Kidney (tissue), 22 donors: ENCODE measurements at places on chromosomes 16 and 17. TPM values are rescaled to one million over a fixed set of nuclear protein-coding genes. Genes with fewer than 3 reads are reported as not detected.

DNA sequence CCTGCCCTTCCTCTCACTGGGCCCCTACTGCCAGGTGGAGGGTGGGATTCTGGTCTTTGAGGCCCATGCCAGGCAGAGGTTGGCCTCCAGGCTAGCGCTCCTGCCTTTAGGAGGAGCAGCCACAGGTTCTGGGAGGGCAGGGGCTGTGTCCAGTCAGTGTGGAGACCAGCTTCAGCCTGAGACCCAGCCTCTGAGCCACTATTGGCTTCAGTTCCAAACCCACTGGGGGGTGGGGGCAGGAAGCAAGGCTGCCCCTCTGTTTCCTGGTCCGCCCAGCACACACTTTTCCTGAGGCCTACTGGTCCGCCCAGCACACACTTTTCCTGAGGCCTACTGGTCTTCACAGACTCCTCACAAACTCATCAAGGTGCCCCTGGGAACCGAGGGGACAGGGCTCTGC, 16.4 kb downstream of the SLC5A10 start:
- peak; percentile 48 for DNase-seq

DEXI gene
- 46.2 TPM for polyA plus RNA-seq

DNA sequence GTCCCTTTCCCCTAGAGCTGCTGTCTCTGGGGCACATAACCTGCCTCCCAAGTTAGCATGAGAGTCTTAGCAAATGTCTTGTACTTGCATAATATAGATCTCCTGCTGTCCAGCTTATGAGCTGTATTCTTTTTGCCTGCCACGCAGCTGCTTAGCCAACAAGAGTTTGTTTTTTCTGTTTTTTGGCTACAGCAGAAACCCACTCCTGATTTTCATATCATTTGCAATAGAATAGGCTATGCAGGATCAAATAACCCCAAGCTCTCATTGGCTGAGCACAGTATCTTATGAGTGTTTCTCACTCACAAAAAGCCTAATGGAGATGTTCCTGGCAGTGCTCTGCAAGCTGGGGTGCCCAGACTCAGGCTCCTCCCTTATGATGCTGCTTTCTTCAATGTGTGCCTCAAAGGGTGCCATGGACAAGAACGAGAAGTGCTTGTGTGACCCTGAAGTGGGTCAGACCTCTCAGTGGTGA, 23.1 kb downstream of the B9D1 start:
- DNase-seq = no peak

NLK gene
- polyA plus RNA-seq = 20.2 TPM

UTP18 gene
- polyA plus RNA-seq = 28.8 TPM

DNA sequence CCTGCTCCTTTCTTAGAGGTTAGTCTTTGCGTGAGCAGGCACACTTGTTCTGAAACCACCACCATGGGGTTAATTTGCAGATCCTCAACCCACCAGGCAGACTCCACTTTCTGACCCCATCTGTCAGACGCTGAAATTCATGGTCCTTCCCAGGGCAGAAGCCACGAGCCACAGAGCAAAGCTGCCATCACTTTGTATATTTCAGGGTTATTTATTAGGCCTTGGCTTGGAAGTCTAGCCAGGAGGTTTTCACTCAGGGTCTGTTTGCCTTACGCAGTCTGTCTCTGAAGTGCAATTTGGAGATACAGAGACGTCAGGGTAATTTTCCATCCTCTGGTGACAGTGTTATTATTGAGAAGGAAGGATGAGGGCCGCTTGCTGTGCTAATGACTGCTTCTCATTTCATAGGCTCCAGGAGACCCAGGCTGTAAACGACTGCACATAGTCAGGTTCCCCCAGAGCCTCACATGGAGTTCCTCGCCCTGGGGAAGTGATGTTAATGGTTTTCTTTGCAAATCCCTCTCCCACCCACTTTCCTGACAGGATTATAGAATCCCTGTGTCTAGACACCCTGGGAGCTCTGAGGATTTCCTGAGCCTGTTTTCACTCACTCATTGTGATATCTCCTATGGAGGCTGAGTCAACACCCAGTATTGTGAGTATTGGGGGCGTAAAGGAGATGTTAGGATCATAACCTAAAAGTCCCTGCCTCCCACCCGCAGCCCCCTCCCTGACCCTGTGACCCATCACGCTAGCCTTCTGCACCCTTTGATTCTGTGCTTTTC, 269.0 kb downstream of the ABCC12 start:
- peak; percentile 62 for DNase-seq

GRCh38 chr16:9840761-9841665, 341.2 kb downstream of the GRIN2A start:
- DNase-seq = no peak

GRCh38 chr16:29714972-29715371, 30.8 kb downstream of the C16orf54 start:
- DNase-seq = no peak
